NCI-H2029 (cell line): ENCODE measurements at places on chromosomes 13 and 19.

- DNase-seq = no peak
Measured at GRCh38 chr13:47934371-47934770, 66.7 kb downstream of the SUCLA2 start.

- no peak for DNase-seq
Measured at GRCh38 chr13:36362914-36363313, 16.7 kb upstream of the SPART start.

DNA sequence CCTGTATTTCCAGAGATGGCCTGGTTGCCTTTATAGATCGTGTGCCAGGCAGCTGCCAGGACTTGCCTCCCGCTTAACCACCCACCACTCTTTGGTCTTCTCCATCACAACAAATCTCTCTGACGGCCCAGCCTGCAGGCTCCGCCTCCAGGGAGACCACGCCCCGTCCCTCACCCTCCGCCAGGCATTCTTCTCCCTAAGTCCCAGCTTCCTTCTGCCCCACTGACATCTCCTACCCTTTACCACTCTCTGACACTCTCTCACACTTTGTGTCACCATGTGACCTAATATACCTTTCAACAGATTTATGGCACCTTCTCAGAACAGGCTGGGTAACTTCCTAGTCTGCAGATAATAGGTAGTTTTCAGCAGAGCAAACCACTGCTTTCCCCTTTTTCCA is 95.1 kb downstream of the CAB39L start:
- DNase-seq = no peak

GRCh38 chr19:51695088-51695487 is 2.0 kb downstream of the SPACA6 start:
- DNase-seq = no peak

GRCh38 chr13:53126841-53127245 is 98.2 kb downstream of the OLFM4 start:
- DNase-seq = no peak

- peak; percentile 78 for DNase-seq
Measured at GRCh38 chr19:49442771-49443365, 1.5 kb upstream of the SLC17A7 start.

GRCh38 chr13:99663185-99663825 is 162.0 kb downstream of the TM9SF2 start:
- DNase-seq = no peak

GRCh38 chr19:49688531-49689132 is 762 bp upstream of the ADM5 start:
- no peak for DNase-seq

DNA sequence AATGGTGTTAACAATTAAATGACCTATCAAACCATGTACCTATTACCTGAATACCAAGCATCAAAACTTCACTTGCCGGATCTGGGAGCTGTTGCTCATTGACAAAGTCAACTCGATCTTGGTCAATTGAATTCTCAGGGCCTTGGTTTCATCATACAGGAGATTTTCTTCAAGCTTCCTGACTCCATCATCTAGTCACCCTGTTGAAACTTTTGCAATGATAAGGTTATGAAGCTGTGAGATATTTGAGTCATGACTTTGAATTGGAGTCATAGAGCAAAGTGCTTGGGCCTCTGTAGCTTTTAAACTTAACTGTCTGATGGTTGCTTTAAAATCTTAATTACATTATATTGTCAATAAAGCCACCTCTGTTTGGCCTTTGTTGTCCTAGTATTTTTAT is 260.9 kb downstream of the COG6 start:
- no peak for DNase-seq

- no peak for DNase-seq
Measured at GRCh38 chr13:22800526-22801401, 380.0 kb upstream of the SGCG start.

GRCh38 chr19:21568816-21569493 is 63.6 kb downstream of the ZNF429 start:
- peak; percentile 98 for DNase-seq

- no peak for DNase-seq
Measured at GRCh38 chr13:97373787-97374186, 60.2 kb upstream of the RAP2A start.

DNA sequence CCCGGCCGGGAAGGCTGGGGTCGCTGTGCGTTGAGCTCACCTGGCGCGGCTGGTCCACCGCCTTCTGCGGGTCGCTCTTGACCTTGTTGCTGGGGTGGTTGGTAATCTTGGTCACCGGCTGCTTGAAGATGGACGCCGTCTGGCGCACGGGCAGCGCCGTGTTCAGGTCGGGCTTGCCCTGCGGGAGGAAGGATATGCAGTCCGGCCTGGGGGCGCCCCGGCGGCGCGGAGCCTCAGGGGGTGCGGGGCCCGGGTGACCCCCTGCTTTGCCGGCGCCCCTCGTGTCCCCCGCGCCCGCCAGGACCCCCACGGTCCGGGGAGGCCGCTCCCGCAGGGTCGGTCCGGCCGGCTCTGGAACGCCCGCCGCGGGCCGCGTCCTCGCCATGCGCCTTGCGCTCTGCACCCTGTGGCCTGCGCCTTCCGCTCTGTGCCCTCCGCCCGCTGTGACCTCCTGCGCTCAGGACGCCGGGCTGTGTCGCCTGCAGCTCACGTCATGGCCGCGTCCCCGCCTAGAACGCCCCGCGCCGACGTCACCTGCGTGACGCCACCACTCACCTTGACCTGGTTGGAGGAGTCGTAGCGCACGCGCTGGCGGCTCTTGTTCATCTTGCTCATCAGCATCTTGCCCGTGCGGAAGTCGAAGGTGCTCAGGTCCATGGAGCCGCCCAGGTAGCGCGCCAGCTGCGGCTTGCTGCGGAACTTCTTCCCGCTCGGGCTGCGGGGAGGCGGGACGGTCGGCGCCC is 8.0 kb downstream of the MBD3 start:
- no peak for DNase-seq

DNA sequence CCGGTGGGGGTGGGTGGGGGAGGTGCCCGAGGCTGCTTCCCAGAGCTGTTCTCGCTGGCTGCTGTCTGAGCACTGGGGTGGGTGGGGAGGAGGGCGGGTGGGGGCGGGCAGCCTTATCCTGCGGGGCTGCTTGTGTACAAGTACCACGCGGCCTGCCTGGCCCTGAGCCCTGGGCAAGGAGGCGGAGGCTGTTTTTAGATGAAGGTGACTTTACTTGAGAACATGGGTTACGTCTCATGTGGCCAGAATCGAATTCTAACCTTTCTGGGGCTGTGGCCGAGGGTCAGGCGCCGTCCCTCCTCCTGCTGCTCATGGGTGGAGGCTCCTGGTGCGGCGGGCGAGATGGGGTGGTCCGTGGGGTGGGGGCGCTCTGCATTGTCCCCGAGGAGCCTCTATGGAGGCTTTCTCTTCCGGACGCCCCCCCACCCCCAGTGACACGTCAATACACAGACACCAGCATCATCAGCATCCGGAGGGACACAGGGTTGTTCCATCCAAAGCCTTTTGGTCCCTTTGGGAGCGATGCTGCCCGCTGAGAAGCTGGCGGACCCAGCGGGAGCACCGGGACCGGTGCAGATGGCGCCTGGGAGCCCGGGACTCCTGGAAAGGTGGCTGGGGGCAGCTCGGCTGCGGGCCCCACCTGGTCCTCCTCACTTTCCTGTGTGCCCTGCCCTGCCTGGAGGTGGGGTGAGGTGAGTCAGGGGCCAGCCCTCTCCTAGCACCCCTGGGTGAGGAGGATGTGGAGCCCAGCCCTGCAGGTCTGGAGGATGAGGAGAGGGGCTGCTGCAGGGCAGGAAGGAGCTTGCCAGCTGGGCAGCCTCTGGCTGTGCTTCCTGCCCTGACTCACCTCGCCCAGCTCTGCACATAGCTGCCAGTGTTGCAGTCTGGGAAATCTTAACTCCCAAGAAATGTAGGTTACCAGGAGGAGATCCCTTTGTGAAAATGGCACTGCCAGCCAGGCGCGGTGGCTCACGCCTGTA is 3.4 kb downstream of the BSG start:
- no peak for DNase-seq

DNA sequence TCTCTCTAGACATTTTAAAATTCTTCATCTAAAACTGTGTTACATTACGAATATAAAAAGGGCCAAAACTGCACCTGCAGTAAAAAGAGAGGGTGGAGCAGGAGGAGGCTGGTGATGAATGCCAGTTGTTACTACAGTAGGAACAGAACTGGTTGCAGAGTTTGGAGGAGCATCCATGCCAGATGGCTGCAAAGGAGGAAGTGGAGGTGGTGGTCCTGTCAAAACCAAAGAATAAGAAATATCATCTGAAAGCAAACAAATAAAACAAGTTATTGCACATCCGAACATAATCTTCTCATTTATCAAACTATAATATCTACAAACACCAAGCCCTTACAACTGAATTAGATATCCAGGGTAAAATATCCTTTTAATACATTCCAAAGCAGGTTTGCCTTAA is 40.1 kb downstream of the RBM26 start:
- no peak for DNase-seq

GRCh38 chr13:33348366-33348765 is 62.8 kb upstream of the STARD13 start:
- no peak for DNase-seq

DNA sequence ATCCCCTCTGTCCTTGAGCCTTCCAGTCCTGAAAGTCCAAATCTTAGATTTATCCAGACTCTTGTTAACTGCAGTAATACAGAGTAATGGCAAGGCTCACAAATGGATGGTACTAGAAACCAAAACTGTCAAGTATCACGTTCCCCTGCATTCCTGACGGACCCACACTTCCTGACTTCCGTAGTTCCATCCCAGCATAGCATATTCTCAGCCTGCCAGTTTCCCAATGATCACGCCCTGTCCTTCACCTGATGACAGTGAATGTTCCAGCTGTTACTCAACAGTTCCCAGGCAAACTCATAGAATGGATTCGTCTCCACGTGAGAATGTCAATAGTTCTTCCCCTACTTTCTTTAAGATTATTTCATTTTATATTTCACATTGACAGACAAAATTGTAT is 33.6 kb downstream of the SLC7A1 start:
- no peak for DNase-seq

GRCh38 chr13:107942030-107942617 is 273.2 kb downstream of the LIG4 start:
- DNase-seq = no peak

- DNase-seq = no peak
Measured at GRCh38 chr19:27654266-27654990, 1558.5 kb downstream of the UQCRFS1 start.

GRCh38 chr19:51811344-51811743 is 16.4 kb downstream of the FPR3 start:
- no peak for DNase-seq

GRCh38 chr13:77703408-77703807 is 5.9 kb downstream of the SLAIN1 start:
- no peak for DNase-seq

DNA sequence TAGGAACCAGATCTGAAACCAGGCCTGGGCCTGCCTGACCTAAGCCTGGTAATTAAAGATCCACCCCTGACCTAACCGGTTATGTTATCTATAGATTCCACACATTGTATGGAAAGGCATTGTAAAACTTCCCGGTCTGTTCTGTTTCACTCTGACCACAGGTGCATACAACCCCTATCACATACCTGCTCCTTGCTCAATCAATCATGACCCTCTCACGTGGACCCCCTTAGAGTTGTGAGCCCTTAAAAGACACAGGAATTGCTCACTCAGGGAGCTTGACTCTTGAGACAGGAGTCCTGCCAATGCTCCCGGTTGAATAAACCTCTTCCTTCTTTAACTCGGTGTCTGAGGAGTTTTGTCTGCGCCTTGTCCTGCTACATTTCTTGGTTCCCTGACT is 27.3 kb upstream of the ZNF562 start:
- DNase-seq = no peak

- DNase-seq = no peak
Measured at GRCh38 chr13:105541565-105541964, 993.9 kb downstream of the EFNB2 start.

- DNase-seq = no peak
Measured at GRCh38 chr13:51230477-51231105, 8.4 kb downstream of the FAM124A start.

DNA sequence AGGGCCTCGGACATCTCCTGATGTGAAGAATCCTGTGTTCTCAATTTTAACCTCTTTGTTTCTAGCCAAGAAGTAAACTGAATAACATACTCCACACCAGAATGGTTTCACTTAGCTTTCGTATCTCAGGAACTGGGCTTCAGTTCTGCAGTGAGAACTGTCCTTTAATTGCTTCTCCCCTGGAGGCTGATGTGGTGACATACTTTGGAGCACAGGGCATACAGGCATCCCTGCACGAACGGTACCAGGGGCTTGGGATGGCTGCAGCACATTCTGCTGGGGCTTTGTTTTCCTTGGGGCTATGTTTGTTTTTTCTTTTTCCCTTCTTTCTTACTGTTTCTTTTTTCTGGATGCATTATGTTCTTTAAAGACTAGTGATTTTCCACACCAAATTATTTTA is 230.5 kb downstream of the TM9SF2 start:
- DNase-seq = no peak

DNA sequence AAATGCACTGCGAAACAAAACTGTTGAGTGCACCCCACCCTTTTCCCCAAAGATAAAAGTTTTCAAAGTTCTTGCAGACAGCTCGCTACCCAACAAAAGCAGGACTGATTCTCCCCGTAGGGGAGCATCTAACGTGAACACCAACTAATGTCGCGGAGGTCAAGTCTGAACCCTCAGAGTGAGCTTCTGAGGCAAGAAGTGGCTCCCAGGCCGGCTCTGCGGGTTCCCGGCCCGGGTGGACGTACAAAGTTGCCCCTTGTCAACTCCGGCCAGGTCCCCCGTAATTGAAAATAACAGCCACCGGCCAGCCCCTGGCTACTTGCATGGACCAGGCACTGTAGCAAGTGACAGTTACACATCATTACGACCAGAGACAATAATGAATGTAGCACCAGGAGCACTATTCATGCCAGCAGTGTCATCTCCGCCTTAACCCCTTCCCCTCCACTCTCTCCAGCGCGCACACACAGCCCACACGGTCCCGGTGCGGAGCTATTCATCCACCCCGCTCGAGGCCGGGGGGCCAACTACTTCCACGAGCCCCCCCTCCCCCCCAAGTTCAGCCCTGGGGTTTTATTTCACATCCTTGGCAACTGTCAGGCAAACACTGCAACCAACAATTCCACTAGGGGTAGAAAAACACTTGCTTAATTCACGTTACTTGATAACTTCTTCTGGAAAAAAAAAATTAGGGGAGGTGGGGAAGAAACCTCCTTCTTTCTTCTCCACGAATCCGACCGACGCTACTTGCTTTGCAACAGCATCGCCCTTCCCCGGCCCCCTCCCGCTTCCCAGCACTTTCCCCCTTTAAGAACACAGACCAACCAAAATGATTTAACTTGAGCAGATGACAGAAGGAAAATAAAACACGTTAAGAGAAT is 1.2 kb downstream of the KLF12 start:
- DNase-seq = no peak
